ENCODE measurements at places on chromosomes 12 and 14.

GRCh38 chr12:43291516-43291915 is 260.5 kb downstream of the ADAMTS20 start:
- DNase-seq = no peak

GRCh38 chr14:25010471-25010870 is 39.5 kb downstream of the STXBP6 start:
- no peak for DNase-seq

- DNase-seq = no peak
Observed at GRCh38 chr14:93533437-93533836, 102.7 kb downstream of the UNC79 start.

- DNase-seq = peak; percentile 32
Observed at GRCh38 chr12:53381731-53382630, 2.0 kb downstream of the SP1 start.

DNA sequence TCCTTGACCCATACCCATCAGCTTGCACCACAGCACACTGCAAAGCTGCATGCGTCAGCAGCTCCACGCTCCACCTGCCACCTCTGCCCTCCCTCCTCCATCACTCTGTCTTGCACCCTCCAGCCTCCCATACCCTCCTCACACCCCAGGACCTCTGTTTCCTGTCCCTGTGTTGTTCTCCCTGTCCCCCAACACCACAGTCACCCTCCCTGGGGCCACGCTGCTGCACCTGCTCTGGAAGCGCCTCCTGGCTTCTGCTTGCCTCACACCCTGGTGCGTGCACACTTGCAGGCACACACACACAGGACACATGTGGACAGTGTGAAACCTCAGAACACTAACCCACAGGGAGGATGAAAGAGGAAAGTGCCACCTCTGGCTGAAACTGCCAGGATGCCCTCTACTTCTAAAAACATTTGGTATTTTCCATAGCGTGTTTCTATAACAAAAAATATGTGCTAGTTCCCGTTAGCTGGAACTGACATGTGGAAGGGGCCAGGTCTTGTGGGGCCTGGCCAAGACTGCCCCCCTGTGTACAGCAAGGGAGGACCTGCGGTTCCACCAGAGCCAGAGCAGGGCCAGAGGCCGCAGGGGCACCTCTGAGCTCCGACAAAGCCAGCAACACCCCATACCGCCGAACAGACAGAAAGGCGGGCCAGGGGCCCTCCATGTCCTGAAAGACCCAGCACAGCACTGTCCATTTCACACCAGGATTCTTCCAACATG is 10.0 kb downstream of the BRF1 start:
- DNase-seq = no peak

DNA sequence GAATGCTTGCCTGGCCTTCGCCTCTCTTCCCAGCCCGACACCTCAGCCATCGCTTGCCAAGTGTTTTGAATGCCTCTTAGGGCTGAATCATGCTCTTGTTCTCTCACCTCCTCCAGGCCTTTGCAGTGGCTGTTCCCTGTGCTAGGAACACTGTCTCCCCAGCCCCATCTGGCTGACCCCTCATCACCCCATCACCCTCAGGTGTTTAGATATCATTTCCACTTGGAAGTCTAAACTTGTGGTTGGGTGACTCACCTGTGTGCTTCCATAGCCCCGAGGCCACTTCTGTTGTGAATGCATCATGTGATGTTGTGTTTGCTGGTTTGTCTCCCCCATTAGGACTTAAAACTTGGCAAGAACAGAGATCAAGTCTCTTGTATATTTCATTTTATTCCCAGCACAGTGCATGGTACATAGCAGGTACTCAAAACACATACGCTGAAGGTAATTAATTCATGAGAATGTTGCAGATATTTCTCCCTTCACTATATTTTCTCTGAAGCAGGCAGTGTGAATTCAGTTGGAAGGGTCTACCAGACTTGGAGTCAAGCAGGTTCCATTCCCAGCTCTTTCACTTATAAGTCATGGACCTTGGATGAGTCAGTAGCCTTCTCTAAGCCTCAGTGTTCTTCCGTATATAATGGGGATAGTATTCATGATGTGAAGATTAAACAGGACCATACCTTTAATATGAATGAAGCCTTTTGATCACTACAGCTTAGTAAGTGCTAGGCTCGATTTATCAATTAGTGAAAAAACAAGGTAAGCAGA is 67.8 kb downstream of the HRK start:
- no peak for DNase-seq

GRCh38 chr12:40618636-40619035 is 73.6 kb upstream of the CNTN1 start:
- DNase-seq = no peak

- DNase-seq = no peak
Observed at GRCh38 chr12:122422730-122423257, 325 bp upstream of the CLIP1 start.

- no peak for DNase-seq
Observed at GRCh38 chr12:80622271-80622670, 85.2 kb upstream of the MYF6 start.

- no peak for DNase-seq
Observed at GRCh38 chr12:51263341-51263740, 6.9 kb downstream of the SMAGP start.

DNA sequence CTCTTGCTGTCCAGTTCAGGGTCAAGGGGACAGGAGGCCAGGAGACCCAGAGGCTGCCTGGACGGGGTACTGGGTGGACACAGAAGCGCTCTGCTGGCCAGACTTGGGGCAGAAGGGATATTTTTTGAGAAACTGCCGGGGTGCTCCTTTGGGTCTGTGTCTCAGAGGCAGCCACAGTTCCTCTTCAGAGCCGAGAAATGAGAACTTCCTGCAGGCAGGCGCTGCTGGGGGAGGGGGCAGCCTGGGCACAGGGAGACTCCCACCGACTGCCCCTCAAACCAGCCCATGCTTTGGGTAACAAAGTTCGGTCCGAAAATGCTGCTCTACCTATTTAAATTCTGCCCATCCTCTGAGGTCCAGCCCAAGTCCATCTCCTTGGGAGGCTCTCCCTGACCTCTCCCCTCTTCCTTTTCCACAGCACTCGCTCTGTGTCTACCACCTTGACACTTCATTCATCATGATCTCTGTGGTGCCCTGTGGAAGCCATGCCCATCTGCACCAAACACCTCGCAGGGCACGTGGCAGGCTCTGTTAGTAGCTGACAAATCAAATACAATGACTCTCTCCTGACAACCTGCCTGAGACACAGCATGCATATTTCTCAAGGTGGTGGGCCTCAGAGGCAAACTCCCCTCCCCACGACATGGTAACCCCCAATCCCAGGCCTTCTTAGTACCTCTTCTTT is 16.4 kb downstream of the HDAC7 start:
- no peak for DNase-seq

GRCh38 chr12:11581179-11581755 is 68.2 kb upstream of the ETV6 start:
- DNase-seq = peak; percentile 53

- peak; percentile 58 for DNase-seq
Observed at GRCh38 chr14:94689218-94689984, 77.2 kb downstream of the SERPINA3 start.

GRCh38 chr12:131872154-131873051 is 22.0 kb upstream of the ULK1 start:
- DNase-seq = no peak

GRCh38 chr12:110821917-110822316 is 24.9 kb upstream of the CCDC63 start:
- no peak for DNase-seq

DNA sequence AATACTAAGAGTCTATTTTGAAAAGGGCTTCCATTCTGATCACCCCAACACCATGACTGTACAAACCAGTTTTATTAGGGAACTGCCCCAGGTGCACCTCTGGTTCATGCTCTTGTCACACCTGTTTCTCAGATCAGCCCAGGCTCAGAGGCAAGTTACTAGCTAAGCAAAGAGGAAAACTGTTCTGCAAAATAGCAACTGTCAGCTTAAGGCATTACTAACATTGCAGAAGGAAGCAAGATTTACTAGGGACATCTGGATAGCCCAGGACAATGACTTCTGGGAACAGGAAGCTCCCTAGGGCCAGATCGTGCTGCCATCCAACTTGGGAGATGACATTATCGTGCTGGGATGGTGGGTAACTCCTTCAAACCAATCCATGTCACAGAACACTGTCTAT is 30.1 kb downstream of the ANAPC7 start:
- DNase-seq = no peak

- DNase-seq = no peak
Observed at GRCh38 chr12:52672321-52672933, 7.8 kb downstream of the KRT1 start.
